Pulmonary artery endothelial cell (primary cell): ENCODE measurements at places on chromosomes 1 and 21. TPM values are rescaled to one million over a fixed set of nuclear protein-coding genes. Genes with fewer than 3 reads are reported as not detected.

DNA sequence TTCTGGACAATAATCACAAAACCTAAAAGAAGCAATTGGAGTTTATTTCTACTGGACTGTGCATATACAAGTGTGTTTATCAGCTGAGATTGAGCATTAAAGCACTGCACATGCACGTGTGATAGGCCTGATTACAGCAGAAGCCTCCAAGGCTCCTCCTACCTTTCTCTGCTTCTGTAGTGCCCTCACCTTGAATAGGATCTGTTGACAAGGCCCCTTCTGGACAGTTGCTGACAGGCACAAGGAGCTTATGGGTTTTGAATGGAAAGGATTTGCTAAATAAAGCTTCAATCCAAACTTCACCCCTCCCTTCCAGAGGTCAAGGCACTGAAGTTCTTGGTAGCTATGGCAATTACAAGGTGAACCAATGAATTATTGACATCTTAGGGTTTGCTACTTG is 7.9 kb upstream of the SGIP1 start:
- no peak for DNase-seq

DNA sequence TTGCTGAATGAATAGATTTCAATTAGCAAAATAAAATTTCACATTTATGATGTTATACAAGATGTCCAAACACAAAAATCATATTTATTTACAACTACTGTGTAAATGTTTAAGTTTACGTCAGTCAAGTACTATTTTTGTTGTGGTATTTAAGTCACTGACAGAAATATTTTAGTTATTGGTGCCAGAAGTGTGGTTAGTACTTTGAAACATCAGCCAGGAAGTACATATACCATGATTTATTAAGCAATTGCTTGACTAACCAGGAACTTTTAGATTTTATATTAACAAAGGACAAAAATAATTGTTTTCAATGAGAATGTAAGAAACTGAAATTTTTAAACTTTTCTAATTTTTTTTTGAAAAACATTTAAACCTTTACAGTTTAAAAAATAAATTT is 2.4 kb upstream of the FCRL4 start:
- no peak for DNase-seq

DNA sequence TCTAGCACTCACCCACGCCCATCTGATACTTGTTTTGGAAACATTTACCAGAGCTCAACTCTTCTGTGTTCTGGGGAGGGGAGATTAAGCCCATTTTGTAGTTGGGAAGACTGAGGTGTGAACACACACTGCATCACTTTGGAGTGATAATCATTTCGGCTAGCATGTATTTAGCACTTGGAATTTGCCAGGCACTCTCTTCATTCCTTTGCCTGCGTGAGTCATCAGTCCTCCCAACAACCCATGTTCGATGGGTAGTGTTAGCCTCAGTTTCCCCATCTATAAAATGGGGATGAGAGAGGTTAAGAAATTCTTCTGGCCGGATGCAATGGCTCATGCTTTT is 182.8 kb upstream of the TMEM51 start:
- DNase-seq, result no peak

- DNase-seq, result no peak
These were observed 941 bp upstream of the IFI16 start for GRCh38 chr1:159008744-159009188.

GRCh38 chr1:92749024-92749634 is 35.8 kb downstream of the EVI5 start:
- DNase-seq, result no peak

GRCh38 chr1:210232511-210233215 is at the start of gene SERTAD4:
Gene SERTAD4, plus strand, starts transcription at chr1:210232796. Its CDS starts 5,165 bp downstream, at chr1:210237961.
- DNase-seq, result no peak

DNA sequence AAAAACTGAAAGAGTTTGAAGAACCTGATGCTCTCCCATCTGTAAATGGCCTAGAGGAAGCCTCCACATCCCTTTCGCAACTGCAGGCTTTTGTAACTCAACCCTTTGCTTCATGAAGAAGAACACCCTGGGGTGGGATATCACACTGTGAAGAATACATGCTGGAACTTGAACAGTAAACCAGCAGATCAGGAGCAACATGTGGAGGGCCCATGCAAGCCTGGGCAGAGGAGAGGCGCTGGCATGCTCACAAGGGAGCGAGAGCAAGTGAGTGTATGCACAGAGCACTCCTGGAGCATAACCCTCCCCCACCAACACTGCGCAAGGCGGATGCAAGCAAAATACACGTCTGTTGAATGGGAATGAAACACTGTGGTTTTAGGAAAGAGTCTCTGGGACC is 24.6 kb upstream of the SPAG17 start:
- no peak for DNase-seq

DNA sequence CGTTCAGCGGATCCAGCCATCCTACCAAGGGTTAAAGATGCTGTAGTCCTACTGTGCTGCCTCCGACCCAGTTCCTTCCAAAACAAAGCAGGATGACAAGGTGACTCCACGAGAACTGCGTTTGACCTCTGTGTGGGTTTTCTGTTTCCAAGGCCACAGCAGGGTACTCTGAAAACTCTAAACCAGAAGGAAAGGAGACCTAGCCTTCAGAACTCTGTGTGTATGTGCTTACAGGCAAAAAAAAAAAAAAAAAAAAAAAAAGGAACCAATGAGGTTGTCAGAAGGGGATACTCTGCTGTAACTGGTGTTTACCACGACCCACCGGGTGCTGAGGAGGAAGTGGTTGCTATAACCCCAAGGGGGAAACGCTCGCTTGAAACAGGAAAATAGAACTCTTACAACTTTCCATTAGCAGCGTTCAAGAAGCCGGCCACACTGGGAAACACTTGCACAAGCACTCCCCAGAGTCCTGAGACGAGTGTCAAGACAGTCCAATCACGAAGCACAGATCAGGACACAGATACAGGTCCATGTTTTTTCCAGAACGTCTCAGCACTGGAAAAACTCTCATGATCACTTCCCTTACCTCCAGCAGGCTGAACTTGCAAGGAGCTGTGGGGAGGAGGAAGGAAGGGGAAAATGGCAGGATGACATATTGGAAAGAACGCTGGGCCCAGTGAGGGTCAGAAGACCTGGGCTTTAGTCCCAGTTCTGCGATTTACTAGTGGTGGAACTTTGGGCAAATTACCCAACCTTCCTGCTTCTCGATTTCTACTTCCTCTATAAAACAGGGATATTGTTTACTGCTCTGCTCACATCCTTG is 64.0 kb downstream of the ITPKB start:
- DNase-seq, result no peak

DNA sequence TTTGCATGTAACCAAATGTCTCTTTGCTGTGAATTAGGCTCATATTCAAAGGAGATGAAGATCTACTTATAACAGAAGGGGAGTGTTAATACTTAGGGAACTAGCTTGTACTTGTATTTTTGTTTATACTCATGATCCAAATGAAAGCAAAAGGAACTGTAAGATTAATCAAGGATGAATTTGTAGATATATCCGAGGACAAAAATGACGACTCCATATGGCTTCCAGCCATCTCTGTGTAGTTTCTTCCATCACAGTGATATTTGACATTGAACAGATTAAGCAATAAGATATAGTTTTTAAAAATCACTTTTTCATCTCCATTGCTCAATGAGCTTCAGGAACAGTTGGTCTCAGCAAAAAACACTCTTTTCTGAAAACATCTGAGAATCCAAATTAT is 257.4 kb upstream of the CAMK1G start:
- DNase-seq, result no peak

Gene RHOU
- total RNA-seq, result 0.79 and 1.7 TPM in 2 replicates

Gene DNAJC8
- 59.2 and 66.2 TPM in 2 replicates for total RNA-seq

Gene MCOLN3
- total RNA-seq, result 0.07 TPM in 1 of 2 replicates, not detected in the other

Gene YBEY
- total RNA-seq, result 8.3 and 8.7 TPM in 2 replicates

Gene RIPK4
- 0.04 TPM in 1 of 2 replicates, not detected in the other for total RNA-seq
